ENCODE measurements at places on chromosomes 7 and 10.

GRCh38 chr7:70775570-70776156 lies 356.3 kb upstream of the GALNT17 start:
- DNase-seq, result no peak

- DNase-seq, result no peak
Observed at GRCh38 chr10:11598712-11599397, 12.6 kb downstream of the USP6NL start.

GRCh38 chr10:12299222-12299965 lies 50.0 kb upstream of the CAMK1D start:
- no peak for DNase-seq

DNA sequence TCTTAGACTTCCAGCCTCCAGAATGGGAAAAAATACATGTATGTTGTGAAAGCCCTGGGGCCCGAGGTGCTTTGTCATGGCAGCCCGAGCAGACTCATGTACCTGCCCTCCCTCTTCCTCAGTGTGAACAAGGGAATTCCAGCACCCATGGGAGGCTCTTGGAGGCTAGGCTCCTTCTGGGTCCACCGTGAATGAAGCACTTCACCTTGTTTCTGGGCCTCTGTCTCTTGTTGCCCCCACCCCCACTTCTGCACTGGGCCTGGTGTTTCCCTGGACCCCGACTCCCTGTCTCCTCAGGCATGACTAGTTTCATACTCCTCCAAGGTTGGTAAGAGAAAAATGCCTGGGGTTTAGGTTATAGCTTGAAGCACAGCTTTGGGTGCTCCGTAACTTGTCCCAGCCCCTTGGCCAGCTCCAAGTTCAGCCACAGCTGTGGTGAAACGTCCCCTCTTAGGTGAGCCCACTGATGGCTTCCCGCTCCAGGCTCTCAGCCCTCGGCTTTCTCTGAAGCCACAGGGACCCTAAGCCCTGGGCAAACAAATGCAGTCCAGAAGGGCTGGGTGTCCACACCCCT lies 30.2 kb upstream of the ARHGAP22 start:
- DNase-seq, result no peak

- DNase-seq, result no peak
Observed at GRCh38 chr10:75446508-75446907, 15.1 kb downstream of the LRMDA start.
